ENCODE measurements at places on chromosomes 11 and 22.

DNA sequence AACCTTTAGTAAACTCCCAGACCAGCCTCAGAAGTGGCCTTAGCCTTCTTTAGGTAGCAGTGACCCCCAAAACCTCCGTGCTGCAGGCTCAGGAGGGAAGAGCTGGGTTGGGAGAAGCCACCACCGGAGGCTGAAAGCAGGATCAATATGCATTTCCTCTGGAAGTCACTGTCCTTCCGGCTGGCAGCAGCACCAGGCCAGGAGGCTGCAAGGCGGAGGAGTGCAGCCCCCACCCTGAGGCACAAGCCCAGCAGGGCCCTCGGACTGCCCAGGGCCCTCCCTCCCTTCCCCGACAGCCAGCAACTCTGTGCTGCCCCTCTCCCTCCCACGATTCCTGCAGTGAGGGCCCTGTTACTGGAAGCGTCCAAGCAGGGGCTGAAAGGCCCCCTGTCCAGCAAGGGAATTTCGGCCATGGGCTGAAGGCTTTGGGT is 3.2 kb upstream of the NRXN2 start:
- DNase-seq, result no peak

DNA sequence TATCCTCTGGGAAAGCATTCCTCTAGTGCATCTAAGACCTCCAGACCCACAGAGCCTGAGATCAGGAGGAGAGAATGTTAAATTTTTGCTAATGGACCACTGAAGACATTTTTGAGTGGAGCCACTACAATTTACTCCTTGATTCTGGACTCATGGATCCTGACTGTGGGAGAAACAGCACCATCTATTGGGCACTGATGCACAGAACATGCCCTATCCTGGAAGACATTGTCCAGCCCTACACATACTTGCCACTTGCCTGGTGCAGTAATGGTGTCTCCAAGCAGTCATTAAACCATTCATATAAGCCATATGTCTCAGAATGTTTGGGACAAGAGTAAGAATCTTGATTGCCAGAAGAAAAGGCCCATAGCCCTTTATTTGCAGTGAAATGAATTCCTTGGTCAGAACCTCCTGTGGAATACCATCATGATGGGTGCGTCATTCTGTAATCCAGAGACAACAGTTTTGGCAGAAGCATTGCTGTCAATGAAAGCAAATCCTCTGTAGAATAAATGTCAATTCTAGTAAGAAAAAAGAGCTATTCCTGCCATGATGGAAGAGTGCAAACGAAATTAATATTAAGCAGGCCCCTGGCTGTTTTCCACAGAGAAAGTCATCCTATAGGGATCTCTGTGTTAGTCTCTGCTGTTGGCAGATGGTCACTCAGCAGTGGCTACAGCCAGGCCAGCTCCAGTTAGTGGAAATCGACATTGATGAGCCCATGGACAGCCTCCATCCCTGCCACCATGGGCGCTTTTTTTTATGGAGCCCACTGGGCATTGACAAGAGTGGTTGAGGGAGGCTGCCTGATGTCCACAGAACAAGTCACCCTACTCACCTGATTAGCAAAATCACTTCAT is 43.5 kb downstream of the GGTLC2 start:
- no peak for DNase-seq

DNA sequence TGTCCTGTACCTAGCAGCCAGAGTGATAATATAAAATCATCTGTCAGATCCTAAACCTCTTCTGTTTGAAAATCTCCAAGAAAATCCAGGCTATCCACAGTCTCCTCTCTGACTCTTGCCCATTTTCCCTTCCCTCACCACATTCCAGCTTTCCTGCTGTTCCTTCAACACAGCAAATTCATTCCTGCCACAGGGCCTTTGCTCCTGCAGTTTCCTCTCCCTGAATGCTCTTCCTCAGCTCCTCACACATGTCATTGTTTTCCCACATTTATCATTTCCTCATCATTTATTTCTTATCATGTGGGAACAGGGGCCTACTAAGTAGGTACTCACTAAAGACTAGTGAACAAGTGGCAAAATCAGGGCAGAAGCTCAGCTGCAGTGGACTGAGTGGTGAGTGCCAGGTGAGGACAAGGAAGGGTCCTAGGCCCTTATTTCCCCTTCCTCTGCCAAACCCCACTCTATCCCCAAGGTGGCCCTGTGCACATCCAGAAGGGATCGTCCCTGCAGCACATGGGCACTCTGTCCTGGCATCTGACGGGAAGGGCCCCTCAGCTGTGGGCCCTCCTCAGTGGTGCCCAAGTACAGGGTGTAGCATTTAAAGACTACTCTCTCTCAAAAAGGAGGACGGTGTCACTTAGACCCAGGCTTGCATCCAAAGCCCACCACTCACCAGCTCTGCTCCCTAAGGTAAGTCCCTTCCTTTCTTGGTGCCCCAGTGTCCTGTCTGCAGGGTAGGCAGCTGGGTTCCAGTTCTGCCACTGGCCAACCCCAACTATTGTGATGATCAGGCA is 2.0 kb downstream of the LRRC32 start:
- DNase-seq, result no peak

- no peak for DNase-seq
These were observed 7.1 kb downstream of the PRPF19 start for GRCh38 chr11:60899046-60899936.

DNA sequence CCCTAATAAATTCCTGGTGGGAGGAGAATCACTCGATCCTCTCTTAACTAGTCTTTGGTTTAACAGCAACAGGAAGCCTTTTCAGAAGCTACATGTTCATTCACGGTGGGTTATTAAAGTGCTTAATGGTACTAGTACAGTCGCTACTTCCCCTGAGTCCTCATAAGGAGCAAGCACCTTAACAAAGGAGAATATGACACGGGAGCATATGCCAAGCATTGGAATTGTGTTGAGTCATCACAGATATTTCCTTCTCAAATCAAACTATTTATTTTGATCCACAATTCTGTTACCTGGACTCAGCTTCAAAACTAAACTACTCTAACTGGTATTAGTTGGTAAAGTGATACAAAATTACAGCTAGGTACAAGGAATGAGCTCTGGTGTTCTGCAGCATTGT is 177.5 kb upstream of the CTSC start:
- no peak for DNase-seq

DNA sequence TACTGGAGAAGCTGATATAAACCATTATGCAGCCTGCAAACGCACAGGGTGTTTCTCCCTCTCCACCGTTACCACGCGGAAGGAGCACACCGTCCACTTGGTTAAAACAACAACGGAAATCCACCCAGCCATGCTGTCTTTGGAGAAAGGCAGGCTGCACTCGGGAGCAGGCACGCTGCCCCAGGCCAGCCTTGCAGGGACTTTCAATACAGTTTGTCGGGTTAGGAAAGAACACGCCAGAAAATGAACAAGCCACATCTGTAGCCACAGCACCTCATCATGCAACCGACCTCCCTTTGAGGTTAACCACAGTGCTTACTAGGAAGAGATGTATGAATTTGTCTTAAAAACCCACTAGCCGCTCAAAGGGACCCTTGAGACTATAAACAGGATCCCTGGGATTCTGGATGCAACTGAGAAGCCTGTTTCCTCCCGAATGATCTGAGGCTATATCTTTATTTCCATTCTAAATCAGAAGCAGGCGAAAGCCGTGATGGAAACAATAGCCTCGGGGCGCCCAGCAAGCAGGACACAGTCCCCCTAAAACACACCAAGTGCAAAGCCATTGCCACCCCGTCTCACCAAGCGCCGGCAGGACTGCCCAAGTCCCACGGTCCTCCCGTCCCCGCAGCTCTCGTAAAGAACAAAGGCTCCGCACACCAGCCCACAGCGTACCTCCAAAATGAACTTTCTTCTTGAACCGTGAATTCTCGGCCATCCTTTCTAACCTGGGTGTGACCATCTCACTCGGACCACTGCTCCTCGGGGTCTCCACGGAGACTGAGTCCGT is 318.9 kb downstream of the CTTN start:
- DNase-seq, result no peak

DNA sequence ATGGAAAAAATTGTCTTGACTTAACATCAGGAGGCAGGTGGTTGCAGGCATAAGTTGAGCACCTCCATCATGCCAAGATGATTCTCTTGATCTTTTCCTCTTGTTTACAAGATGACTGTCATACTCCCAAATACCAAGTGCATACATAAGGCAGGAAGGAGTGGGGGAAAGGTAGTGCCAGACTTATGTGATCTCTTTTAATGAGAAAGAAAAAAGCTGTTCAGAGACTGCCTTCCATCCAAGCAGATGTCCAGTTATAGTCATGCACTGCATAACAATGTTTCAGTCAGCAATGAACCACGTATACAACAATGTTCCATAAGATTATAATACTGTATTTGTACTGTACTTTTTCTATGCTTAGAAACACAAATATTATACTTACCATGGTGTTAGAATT is 135.7 kb downstream of the EHF start:
- DNase-seq, result no peak

- no peak for DNase-seq
These were observed 392.8 kb upstream of the CCDC90B start for GRCh38 chr11:83678831-83679584.

- DNase-seq, result peak; percentile 77
These were observed 8.4 kb upstream of the CTR9 start for GRCh38 chr11:10742460-10743208.

DNA sequence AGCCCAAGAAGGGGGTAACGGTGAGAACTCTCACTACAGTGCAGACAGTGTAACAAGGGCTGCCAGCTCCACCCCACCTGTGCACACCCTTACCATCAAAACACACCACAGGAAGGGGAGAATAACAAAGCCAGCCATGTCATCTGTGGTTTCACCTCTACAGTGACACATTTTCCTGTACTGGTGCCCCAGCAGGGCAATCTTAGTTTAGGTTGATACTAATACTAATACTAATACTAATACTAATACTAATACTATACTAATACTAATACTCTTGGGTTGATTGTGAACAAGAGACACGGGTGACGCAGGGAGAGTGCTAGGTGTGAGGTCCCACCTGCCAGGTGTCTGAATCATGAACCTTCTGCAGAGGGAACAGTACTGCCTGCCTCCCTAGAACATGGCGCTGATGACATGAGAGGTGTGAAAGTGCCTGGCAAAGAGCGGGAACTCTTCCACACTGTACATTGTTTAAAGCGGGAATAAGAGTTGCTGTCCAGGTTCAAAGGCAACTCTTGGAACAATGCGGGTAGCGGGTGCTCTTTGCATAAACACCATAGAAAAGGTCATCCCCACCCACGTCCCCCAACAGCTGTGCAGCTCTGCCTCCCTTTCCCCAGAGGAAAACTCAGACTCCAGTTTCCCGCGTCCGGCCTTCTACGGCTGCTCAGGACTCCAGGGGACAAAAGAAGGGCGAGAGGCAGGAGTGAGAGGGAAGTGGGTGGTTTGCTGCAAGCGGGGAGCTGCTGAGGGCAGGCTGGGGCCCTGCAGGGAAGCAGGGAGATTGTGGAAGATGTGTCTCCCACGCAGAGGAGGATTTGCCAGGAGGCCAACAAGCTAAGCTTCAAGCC is 25.0 kb upstream of the TMPRSS4 start:
- DNase-seq, result peak; percentile 62

DNA sequence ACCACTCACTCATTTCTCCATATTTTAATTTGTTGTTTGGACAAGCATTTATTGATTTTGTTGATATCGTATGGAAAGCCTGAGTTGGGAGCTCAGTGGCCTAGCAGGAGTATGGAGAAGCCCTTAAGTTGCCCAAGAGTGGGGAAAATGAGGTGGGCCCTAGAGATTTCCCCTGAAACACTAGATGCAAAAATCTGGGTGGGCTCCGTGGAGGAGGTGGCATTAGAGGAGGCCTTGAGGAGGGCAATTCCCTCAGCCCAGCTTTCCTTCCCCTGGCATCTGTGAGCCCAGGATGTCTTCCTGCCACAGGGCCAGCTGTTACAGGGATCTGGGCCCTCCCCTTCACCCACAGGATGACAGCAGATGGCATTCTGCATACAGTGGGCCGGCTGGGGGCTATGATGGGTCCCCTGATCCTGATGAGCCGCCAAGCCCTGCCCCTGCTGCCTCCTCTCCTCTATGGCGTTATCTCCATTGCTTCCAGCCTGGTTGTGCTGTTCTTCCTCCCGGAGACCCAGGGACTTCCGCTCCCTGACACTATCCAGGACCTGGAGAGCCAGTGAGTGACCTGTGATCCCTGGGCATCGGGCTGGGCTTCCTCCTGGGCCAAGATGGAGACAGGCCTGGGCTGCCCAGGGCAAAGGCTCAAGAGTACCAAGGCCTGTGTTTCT is 21.6 kb upstream of the SLC22A12 start:
- DNase-seq, result no peak

GRCh38 chr11:73265853-73266645 is 6.1 kb upstream of the P2RY6 start:
- no peak for DNase-seq

GRCh38 chr11:108009497-108010370 is 1.0 kb downstream of the CUL5 start:
- no peak for DNase-seq

DNA sequence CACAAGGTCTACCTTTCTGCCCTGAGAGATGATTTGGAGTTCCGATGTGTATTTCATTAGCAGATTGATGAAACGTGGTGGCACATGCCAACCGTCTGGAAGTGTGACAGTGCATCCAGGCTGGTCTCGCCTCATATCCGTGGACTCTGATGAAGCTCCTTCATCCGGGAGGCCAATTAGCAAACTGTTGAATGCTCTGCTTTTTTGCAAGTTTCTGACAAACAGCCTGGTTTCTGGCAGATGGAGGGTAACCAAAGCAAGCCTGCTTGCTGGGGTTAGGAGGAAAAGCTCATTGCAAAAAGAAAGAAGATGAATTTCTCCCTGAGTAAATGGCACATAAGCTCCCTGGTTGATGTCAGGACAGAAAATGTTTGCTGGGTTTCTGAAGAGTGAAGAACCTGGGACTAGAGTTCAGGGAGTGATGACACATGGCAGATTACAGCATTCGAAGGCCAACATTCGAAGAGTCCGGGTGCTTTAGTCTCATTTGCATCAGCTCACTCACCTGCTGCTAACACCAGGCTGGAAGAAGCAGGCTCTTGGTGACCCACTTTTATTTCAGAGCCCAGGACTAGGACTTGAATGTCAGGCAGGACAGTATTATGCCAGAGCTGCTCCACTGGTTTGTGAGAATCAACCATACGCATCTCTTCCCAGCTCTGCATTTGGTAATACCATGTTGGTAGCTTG is 135.9 kb upstream of the TTC12 start:
- no peak for DNase-seq

DNA sequence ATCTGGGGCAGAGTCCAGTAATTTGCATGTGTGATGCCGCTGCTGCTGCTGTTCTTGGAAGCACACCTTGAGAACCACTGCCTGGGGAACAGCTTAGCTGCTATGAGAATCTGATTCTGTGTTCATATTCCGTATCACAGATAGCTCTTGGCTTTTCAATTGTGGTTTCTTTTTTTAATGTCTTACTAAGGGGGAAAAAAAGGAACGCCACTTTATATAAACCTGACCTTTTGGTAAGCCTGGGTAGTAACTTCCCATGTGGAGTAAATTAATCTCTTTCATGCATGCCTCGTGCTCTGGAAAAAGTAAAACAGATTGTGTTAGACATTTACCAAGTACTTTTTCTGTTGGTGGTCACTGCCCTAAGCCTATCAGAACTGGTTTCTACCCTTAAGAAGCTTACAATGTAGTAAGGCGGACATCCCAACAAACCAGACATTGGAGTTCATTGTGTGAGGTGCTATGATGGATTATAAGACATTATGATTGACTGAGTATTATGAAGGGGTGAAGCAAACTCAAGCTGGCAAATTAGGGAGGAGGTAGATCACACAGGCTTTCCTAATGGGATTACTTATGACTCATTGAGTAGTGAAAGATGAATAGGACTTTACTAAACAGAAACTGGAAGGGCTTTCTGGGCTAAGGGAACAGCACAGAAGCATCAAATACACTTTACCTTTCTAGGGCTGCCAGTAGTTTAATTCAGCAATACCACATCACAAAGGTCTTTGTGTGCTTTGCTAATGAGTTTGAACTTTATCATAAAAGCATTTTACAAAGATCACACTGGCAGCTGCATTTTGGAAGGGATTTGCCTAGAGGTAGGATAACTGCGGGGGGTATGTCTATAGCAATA is 64.7 kb downstream of the MAML2 start:
- DNase-seq, result no peak

All from T-helper 1 cell (primary cell).